Stimulated activated CD4-positive, alpha-beta T cell treated with anti-CD3 and anti-CD28 coated beads, Interleukin-15, amount 100 ng/mL, for 1 hour (primary cell): ENCODE measurements at places on chromosomes 1 and 21.

- no peak for DNase-seq
Observed at GRCh38 chr1:93905051-93905450, 4.2 kb downstream of the GCLM start.

GRCh38 chr1:228753287-228753686 is 18.0 kb downstream of the RHOU start:
- DNase-seq: no peak

DNA sequence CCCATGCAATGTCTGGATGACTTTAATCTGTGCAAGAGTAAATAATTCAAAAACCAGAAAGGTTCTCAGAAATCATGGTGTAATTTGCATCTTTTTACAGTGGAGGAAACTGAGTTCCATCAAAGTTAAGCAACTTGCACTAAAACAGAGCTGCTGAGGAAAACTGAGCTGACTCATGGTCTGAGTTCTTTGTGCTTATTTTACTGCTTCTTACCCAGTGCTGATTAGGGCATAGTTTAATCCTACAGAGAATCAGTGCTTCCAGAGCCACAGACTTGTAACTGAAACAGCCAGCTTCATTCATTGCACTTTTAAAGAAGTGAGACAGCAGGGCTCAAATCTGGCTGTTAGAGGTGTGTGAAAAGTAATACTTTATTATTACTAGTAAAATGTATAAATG is 10.9 kb upstream of the RWDD3 start:
- DNase-seq: no peak

DNA sequence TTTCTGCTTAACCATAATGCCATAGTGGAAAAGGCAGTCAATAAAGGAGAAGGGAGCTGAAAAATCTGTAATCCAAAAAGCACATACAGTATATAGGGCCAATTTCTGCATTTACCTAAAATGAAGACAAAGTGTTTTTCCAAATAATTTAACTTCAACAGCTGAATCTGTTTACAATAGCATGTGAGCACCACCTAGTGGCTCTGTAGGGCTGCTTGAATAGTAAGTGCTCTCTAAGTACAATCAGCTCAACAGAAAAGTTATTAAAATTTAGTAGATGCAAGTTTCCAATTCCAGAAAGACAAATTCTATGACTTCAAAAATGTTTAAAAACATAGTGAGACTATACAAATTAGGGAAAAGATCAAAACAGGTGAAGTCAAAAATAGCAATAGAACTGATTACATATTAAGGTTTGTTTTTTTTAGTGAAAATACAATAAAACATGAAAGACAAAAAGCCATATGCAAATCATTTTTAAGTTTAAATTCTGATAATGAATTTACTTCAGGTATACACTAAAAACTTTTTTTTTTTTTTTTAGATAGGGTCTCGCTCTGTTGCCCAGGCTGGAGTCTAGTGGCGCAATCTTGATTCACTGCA is 220.0 kb downstream of the SETD4 start:
- DNase-seq: no peak

DNA sequence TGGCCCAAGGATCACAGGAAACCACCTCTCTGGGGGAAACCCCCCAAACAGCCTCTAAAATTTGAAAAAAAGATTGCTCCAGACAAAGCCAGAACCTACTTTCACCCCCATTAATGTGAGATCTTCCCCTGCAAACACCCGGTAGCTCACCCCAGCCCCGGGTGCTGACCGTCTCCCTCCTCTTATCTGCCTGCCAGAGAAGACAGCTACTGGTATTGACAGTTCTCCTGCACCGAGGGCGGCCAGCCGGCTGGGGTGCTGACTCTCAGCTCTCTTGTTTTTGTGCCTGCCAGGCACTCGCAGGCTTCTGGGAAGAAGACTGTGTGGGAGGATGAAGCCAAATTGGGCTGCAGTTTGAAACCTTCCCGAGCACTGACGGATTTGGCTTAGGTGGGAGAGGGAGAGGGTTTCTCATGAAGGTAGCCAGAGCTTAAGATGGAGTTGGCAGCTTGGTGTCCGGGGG is 48.2 kb downstream of the RASSF5 start:
- DNase-seq: no peak

- no peak for DNase-seq
Observed at GRCh38 chr21:28337315-28337714, 655.4 kb downstream of the LTN1 start.

DNA sequence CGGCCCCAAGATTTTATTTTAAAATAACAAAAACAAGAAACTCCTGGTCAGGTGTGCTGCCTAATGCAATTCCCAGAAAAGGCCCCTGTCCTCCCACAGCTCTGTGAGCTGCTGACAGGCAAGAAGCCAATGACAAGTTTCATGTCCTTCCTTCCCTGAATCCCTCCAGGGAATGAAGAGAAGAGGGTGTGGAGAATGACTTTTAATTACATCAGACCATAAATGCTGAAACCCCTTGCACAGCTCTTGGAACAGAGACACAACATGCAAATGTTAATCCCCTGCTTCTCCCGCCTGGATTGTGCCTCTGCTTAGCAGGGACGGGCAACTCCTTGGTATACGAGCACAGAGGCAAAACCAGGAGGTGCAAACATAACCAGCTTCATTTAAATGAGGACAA is 228.1 kb upstream of the CAMK1G start:
- DNase-seq: no peak

DNA sequence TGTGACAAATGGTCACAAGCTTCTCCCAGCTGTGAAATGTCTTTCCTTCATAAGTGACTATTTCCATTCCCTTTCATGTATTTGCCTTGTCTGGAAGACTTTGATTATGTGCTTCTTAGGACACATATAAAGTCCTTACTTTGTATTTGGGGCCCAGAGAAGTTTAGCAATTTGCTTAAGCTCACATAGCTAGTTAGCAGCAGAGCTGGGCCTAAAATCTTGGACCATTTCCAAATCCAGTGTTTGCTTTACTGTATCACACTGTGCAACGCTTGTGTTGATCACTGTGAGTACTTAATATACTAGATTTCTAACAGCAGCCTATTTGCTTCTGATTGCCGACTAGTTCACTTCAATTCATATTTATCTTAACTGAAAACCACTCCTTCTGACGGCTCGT is 2.2 kb upstream of the KCNA3 start:
- no peak for DNase-seq

DNA sequence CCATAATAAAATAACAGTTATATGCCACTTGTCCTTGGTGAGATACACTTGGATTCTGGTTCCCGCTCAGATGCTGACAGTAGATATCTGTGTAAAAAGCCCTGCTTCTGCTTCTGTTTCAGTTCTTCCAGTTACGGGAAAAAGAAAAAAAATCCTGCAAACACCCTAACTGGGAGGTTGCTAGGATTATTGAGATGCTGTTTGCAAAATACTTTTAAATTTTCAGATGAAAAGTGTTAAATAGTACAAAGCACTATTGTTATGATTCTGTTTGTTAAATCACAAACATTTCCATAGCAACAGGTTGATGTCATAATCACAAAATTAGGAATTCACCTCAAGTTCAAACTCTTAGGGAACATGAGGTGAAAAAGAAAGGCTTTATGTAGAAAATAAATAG is 232.3 kb downstream of the HMCN1 start:
- no peak for DNase-seq
